ENCODE measurements at places on chromosomes 5 and 9.

GRCh38 chr5:73032635-73033034, 76.8 kb downstream of the FCHO2 start:
- DNase-seq, result no peak

GRCh38 chr9:135616619-135617537, 22.5 kb downstream of the GLT6D1 start:
- no peak for DNase-seq

- no peak for DNase-seq
Observed at GRCh38 chr9:28999057-28999456, 1425.8 kb upstream of the C9orf72 start.

GRCh38 chr9:89822996-89823395, 218.2 kb downstream of the GADD45G start:
- no peak for DNase-seq

DNA sequence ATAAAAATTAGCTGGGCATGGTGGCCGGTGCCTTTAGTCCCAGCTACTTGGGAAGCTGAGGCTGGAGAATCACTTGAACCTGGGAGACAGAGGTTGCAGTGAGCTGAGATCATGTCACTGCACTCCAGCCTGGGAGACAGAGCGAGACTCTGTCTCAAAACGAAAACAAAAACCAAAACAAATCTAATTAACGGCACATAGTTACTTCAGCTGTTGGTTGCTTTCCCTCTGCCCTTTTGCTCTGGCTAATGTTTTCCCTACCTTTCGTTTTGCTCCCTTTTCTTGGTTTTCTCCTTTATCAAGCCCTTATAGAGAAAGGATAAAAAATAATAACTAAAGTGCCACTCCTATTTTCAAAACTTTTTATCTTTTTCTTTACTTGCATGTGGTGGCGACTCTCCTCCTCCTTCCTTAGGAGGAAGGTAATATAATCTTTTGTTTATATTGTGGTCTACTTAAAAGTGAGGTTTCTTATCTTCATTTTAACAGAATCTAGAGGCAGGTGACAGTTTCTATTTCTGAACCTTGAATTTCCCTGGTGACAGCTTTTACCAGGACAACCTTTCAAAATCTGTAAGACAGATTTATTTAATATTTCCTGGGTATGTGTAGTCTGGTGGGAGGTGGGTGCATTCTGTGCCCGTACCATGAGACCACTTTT, 125.4 kb downstream of the ARHGEF28 start:
- no peak for DNase-seq

DNA sequence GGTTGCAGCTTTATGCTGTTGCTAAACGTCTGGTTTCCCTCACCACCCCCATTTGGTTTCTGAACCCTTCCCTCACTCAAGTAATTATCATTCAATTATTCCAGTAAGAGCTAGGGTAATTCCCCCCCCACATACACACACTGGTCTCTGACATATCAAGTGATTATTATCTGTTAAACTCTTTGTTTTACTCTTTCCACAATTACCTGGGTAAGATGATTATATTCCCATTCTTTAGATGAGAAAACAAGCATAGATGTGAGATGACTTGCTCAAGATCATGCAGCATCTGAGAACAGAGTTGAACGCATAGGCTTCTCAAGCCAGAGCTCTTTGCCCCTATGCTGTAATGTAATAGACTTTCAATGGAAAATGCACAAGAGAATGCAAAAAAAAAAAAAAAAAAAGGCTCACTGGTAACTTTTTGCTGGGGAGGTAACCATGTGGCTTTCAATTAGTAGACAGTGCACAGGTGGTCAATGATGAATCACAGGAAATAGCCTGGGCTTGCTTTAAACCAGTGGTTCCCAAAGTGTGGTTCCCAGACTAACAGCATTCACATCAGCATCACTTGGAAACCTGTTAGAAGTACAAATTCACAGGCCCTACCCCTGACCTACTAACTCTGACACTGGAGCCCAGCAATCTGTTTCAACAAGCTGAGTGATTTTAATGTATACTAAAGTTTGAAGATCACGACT, 87.6 kb downstream of the PIK3R1 start:
- DNase-seq, result no peak

DNA sequence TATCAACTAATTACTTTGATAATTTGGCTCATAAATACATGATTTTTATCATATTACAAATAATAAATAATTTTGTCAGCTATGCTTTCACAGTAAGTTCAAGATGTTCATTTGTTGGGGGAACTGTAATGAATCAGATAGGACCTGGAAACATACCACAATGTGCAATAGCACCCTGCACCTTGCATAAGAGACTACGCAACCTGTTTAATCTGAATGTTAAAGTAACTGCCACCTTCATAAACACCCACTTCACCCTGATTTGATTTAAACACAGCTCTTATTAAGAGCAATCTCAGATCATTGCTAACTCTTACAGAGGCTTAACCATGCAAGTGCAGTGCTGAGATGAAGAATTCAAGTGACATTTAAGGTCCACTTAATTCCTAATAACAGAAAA, 69.1 kb upstream of the GABRA1 start:
- no peak for DNase-seq

DNA sequence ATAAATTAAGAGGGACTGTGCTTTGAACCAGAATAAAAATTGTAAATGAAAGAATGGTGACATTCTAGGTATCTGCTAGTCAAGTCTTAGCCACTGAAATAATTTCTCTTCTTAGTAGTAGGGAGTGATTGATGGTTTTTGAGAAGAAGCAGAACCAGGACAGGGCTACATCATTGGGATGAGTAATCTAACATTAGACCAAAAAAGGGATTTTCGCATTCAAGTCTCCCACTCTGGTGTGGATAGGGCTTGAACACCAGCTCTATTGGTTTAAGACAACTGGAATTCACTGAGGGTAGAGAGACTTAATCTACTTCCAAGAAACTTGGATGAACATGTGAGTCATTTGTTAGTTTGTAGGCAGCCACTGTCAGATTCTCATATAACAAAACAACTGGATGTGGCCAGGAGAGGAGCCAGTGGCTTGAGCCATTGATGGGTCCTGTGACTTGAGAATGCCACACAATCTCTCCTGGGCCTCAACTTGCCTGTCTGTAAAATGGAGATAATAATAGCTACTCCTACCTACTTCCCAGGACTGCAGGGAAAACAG, 16.6 kb downstream of the FAT2 start:
- DNase-seq, result no peak

All from D721Med (cell line).